ENCODE measurements at places on chromosomes 16 and 17. TPM values are rescaled to one million over a fixed set of nuclear protein-coding genes. Genes with fewer than 3 reads are reported as not detected.

Gene ACSM3
- 2.9 TPM for polyA plus RNA-seq

DNA sequence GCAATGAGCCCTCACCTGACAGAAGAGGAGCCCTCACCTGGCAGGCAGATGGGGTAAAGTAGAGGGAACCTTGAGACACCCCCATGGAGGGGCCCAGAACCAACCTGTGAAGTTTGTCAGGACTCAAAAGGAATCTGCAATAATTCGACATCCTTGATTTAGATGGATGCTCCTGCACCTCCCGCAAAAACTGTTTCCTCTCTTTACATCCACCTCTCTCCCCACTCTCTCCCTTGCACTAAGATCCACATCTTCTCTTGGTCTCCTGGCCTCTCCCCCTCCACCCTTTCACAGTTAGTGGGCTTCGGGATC, 34.9 kb upstream of the RBFOX3 start:
- DNase-seq: no peak

DNA sequence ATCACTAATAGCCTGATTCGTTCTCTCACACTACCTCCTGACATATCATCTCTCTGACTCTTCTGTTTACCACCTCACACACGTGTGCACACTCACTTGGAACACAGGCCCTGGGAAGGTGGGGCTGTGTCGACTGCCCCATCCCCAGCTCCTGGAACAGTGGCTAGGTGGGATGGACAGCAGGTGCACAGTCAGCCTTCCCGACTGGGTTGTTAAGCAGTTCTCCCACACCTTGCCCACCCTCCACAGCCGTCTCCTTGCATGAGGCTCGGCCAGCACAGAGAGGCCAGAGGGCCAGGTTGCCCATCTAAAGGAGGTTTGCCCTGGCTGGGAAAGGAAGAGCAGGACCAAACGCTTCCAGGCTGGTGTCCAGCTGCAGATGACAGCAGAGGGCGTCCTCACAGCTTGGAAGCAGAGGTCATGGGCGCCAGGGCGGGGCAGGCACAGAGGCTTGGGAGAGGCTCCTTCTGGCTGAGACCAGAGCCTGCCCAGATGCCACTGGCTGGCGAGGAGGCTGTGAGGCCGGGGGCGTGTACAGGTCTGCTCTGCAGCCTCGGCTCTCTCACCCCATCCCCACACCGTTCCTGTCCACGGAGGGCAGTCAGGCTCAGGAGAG, 92.8 kb downstream of the AMFR start:
- DNase-seq: no peak

- DNase-seq: no peak
Observed at GRCh38 chr17:2197271-2197670, 106.3 kb downstream of the SMG6 start.

Measured in forelimb muscle (tissue), 1 donor.